ENCODE measurements at places on chromosomes 6 and 20. TPM values are rescaled to one million over a fixed set of nuclear protein-coding genes. Genes with fewer than 3 reads are reported as not detected.
A peak's percentile ranks its signal among the peaks of the same experiment; 100 is the strongest.

Gene POPDC3
- 1.3 TPM for total RNA-seq

Gene FAM229B
- total RNA-seq, result 22.1 TPM

Gene TEAD3
- 43.4 TPM for total RNA-seq

Gene SPEF1
- total RNA-seq, result 1.7 TPM

Gene KHDC1L
- not detected for total RNA-seq

DNA sequence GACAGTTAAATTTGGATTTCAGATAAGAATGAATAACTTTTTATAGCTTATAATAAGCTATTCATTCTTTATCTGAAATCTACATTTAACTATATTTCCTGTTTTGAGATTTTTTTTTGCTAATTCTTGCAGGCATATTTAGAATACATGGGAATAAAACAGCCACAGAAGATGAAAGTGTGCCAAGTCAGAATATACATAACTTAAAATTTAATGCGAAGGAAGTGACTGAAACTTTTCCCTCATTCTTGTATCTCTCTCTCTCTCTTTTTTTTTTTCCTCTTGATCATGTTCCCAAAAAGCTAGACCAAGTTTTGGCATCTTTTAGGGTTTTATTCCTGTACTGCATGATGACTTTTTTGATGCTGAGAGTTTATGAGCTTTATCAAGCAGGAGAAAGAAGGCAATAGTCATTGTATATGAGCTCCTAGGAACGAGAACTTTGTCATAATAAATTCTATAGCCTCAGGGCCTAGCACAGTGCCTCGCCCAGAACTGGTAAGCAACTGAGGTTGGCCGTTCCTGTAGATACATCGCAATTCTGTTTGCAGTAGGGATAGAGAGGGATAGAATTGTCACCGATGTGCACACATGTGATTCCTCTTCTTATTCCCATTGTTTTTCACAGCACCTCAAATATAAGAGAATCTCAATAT lies 205.2 kb downstream of the MYLK4 start:
- H3K27me3 ChIP-seq, result no peaks in the 10 kb centered on the region
- H3K27ac ChIP-seq, result no peak overlapping the region
- no peak for DNase-seq
- H3K4me1 ChIP-seq, result no peaks in the 10 kb centered on the region
- H3K4me3 ChIP-seq, result no peak overlapping the region
- no peaks in the 10 kb centered on the region for H3K36me3 ChIP-seq

DNA sequence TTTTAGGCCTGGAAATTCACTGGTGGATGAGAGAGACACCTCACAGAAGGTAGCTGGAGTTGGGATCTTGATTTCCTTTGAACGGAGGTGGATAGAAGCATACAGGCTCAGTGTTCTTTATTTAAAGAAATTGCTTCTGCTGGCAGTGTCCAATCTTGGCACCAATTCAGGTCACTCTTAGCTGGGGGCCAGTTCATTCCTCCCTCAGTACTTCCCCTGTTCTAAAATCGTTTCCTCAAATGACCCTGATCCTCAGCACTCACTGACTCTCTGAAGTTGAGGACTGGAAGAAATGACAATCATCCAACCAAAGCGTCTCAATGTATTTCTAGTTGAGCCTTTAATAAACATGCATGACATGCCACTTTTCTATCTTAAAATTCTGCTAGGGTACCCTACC lies 472.5 kb upstream of the BTBD3 start:
- H3K27ac ChIP-seq, result no peak overlapping the region
- H3K36me3 ChIP-seq, result no peaks in the 10 kb centered on the region
- no peak for DNase-seq
- no peak overlapping the region for H3K4me3 ChIP-seq
- H3K4me1 ChIP-seq, result peaks cover 11% of the 10 kb centered on the region

DNA sequence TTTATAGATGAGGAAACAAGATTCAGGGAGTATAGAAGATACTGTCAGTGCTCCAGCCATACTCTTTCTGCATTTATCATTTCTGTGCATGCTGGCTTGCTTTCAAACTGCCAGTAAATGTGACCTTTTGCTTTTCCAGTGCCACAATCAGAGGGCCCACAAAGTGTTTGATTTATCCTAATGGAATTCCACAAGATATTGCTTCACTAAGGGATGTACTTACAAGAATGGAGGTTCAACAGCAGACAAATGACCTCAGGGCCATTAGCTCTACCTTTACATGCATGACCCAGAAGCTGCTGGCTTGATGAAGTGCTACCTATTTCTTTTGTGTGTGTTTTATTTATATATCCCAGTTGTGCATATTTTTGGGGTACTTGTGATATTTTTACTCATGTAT lies 171.5 kb upstream of the GRIK2 start:
- H3K36me3 ChIP-seq, result no peaks in the 10 kb centered on the region
- peaks cover under 1% of the 10 kb centered on the region for H3K4me1 ChIP-seq
- no peak overlapping the region for H3K4me3 ChIP-seq

DNA sequence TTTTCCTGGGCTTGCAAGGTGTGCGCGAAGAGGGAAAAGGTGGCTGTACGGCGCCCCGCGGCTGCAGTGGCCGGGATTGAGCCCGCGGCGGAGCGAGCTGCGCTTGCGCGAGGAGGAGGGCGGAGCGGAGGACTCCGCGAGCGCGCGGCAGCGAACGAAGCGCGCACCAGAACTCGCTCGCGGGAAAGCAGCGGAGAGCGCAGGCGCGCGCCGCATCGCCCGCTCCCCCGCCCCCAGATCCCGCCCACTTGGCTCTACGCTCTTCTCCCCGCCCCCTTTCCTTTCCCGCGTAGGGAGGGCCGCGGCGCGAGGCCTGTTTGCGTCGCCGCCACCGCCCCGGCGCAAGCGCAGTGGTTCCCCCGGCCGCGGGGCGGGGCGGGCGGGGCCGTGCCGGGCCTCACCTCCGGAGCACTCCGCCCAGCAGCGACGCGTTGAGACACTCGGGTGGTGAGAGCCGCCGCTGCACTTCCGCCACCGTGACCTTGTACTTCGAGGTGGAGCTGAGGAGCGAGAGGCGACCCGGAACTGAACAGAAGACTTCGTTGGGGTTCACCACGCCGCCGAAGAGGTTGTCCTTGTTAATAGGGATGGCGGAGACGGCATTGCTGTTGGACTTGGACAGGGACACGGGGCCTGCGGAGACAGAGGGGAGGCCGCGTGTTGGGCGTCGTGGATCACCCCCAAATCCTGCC lies 10.6 kb downstream of the TFAP2A start:
- no peaks in the 10 kb centered on the region for H3K36me3 ChIP-seq
- peaks cover 93% of the 10 kb centered on the region for H3K27me3 ChIP-seq
- peak overlapping the region; percentile 75 for H3K4me3 ChIP-seq
- peak overlapping the region; percentile 93 for H3K27ac ChIP-seq
- H3K4me1 ChIP-seq, result peaks cover 7% of the 10 kb centered on the region
- DNase-seq, result peak; percentile 91

DNA sequence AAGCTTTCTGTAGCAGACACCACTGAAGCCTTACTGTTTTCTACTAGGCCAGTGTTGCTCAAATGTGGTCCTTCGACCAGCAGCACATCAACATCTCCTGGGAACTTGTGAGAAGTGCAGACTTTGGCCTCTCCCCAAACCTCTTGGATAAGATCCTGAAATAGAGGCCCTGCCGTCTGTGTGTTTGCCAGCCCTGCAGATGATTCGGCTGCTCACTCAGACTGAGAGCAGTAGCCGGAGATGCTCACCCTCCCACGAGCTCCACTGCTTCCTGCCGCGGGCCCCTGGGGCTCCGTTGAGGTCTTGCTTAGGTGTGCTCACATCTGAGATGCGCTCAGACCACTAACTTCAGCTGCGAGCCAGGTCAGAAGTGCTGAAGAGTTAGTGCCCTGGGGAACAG lies 129.5 kb upstream of the SSTR4 start:
- H3K27ac ChIP-seq, result no peak overlapping the region
- no peak for DNase-seq
- no peaks in the 10 kb centered on the region for H3K4me1 ChIP-seq
- no peaks in the 10 kb centered on the region for H3K36me3 ChIP-seq
- peaks cover 2% of the 10 kb centered on the region for H3K27me3 ChIP-seq

DNA sequence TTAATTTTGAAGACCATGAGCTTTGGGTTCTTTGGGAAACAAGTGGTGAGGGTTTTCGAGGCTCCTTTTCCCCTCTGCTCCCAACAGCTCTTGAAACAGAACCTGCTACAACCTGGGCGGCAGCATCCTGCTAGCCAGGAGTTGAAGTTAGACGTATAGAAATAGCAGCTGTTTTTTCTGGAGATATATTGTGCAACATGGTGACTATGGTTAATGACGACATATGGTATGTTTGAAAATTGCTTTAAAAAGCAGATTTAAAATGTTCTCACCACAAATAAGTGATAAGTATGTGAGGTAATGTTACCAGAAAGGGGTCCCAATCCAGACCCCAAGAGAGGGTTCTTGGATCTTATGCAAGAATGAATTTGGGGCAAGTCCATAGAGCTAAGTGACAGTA lies 138.9 kb downstream of the PDE7B start:
- no peak overlapping the region for H3K4me3 ChIP-seq
- DNase-seq, result no peak
- no peaks in the 10 kb centered on the region for H3K36me3 ChIP-seq
- no peaks in the 10 kb centered on the region for H3K27me3 ChIP-seq

DNA sequence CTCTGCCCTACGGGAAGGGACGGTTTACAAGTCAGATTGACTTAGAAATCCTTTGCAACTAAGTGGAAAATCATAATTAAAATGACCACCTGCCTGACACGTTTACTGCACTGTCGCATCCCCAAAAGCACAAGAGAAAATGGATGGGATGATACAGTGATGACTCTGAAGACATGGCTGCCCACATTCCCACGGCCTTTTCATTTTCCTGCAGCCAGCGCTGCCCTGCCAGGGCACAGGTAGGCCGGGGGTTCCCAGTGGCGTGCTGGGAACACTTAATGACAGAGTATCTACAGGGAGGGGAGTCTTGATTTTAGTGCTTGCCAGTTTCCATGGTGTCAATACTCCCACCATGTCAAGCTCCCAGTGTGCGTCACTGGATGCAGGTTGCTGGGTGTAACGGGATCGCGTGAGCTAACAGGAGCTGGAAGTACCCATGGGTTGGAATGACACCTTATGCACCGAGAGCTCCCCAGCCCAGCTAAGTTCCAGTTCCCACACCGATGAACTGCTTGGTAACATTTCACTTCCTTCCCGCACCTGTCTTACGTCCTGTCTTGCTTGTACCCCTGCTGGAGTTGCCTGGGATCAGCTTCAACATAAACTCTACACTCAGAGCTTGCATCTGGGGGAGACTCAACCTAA lies 129.0 kb downstream of the ANKRD60 start:
- H3K27ac ChIP-seq, result no peak overlapping the region
- no peak for DNase-seq
- H3K27me3 ChIP-seq, result peaks cover 20% of the 10 kb centered on the region
- H3K4me3 ChIP-seq, result no peak overlapping the region

DNA sequence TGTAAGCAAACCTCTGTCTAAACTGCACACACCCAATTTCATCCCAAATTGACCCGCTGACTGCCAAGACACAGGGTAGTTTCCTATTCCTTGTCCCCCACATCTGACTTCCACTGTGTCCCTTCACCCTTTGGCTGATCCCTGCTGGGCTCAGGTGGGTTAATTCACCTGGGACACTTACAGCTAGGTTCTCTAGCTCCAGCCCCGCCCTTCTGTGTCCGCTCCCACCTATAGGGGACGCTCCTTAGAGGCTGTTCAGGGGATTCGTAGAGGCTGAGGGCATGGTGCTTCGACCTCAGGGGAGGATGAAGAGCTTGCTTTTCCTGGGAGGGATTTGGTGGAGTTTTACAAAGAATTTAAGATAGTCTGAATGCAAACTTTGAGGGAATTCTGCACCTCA lies 4.0 kb upstream of the CD93 start:
- DNase-seq, result no peak
- H3K4me3 ChIP-seq, result no peak overlapping the region
- H3K27me3 ChIP-seq, result peaks cover 61% of the 10 kb centered on the region

- no peaks in the 10 kb centered on the region for H3K4me1 ChIP-seq
- no peak overlapping the region for H3K4me3 ChIP-seq
- H3K36me3 ChIP-seq, result no peaks in the 10 kb centered on the region
- H3K27me3 ChIP-seq, result no peaks in the 10 kb centered on the region
- no peak for DNase-seq
- no peak overlapping the region for H3K27ac ChIP-seq
Measured at GRCh38 chr6:165260462-165260861, 48.9 kb downstream of the C6orf118 start.

- H3K27me3 ChIP-seq, result peaks cover 4% of the 10 kb centered on the region
- H3K4me1 ChIP-seq, result peaks cover 22% of the 10 kb centered on the region
- peak overlapping the region; percentile 62 for H3K27ac ChIP-seq
- no peak overlapping the region for H3K4me3 ChIP-seq
Measured at GRCh38 chr20:46349742-46350056, 41.4 kb upstream of the CDH22 start.

DNA sequence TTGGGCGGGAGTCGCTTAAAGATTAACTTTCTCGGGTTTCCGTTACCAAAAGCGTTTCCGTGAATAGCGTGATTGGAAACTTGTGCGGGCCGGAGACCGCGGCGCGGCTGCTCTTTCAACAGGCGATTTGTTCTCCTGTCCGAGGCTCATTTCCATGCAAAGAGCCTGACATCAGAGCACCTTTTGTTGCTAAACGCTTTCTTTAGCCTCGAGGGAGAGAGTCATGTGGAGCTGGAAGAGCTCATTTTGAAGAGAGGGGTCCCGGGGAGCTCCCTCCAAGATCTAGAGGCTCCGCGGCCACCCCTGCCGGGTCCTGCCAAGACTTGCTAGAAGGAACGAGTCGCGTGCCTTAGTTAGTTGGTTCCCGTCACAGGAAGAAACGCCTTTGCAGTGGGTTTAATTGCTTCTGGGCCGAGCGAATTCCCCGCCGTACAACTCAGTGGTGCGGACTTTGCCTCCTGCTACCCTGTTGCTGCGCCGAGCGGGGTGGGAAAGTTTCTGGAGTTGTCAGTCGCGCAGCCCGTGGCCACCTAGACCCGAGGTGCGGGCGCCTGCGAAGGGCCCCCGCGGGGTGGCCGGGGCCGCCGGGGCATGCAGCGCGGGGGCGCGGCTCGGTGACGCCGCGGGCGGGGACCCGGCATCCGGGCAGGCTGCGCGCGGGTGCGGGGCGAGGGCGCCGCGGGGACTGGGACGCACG lies at the start of gene SASH1:
TSS of gene SASH1 (plus strand) at position 489 of the 697 bp plus-strand sequence. CDS start 230 bp downstream, outside the sequence.
- H3K4me1 ChIP-seq, result peaks cover 33% of the 10 kb centered on the region
- H3K36me3 ChIP-seq, result no peaks in the 10 kb centered on the region
- DNase-seq, result peak; percentile 63
- H3K27ac ChIP-seq, result peak within 1 kb of the TSS; percentile 100

DNA sequence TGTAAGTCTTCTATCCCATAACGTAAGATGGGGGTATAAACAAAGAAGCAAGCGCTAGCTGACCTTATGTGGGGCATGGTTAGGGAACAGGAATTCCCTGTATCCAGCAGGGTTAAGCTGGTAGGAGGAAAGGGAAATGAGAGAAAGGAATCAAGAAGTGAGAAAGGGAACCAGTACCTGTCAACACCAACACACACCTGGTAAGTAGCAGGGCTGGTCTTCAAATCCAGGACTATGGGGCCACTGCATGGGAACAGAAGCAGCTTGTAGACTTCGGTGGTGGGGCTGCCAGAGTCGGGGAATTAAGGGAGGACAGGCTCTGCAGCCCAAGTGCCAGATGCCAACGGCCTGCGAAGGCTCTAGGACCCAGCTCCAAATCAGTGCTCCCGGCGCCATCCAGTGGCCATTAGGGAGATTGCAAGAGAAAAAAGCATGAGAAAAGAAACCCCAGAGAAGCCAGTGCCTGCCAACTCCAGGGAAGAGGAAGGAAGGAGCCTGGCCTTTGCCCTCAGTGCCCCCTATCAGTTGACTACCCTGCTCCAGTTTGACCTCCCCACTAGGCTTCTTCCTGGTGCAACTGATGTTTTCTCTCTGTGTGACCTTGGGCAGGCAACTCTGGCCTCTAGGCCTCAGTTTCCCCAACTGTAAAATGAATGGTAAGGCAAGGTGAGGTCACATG lies 15.8 kb upstream of the RBPJL start:
- peak; percentile 70 for DNase-seq
- peaks cover 2% of the 10 kb centered on the region for H3K4me1 ChIP-seq
- no peak overlapping the region for H3K27ac ChIP-seq

- H3K4me1 ChIP-seq, result peaks cover 3% of the 10 kb centered on the region
- H3K36me3 ChIP-seq, result no peaks in the 10 kb centered on the region
- H3K27ac ChIP-seq, result no peak overlapping the region
Measured at GRCh38 chr6:98787961-98788360, 46.4 kb upstream of the POU3F2 start.
